ENCODE measurements at places on chromosomes 2 and 18. TPM values are rescaled to one million over a fixed set of nuclear protein-coding genes. Genes with fewer than 3 reads are reported as not detected.

The CCDC102B gene
- total RNA-seq: 21.9 TPM

The CYP27A1 gene
- 17.7 TPM for total RNA-seq

The ORMDL1 gene
- total RNA-seq: 29.7 TPM

The GTF3C2 gene
- 24.0 TPM for total RNA-seq

The SP140 gene
- 0.52 TPM for total RNA-seq

The ABCB6 gene
- 25.6 TPM for total RNA-seq

All from skeletal muscle tissue (tissue), 5 donors.